Stimulated activated CD4-positive, alpha-beta T cell treated with anti-CD3 and anti-CD28 coated beads, Interleukin-1b, Interleukin-23, amount 100 ng/mL, for 4 hours (primary cell): ENCODE measurements at places on chromosomes 1 and 21.
A peak's percentile ranks its signal among the peaks of the same experiment; 100 is the strongest.

GRCh38 chr1:24705260-24706073 is 39.8 kb upstream of the CLIC4 start:
- DNase-seq = no peak

GRCh38 chr1:95057351-95057750 is 15.4 kb downstream of the ALG14 start:
- no peak for DNase-seq

DNA sequence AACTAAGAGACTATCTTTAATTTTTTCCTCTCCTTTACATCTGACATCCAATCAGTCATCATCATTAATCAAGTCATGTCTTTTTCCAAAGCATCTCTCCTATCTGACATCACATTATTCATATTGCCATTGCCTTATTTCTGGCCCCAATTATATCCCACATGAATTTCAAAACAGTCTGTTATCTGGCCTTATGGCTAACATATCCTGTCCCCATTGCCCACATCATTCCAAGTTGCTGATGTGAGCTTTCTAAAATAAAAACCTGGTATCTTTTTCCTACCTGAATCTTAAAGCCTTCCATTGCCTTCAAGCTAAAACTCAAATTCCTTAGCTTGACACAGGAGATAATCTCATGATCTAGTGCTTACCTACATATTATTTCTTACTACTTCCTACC is 283.9 kb downstream of the LRRC40 start:
- DNase-seq = no peak

DNA sequence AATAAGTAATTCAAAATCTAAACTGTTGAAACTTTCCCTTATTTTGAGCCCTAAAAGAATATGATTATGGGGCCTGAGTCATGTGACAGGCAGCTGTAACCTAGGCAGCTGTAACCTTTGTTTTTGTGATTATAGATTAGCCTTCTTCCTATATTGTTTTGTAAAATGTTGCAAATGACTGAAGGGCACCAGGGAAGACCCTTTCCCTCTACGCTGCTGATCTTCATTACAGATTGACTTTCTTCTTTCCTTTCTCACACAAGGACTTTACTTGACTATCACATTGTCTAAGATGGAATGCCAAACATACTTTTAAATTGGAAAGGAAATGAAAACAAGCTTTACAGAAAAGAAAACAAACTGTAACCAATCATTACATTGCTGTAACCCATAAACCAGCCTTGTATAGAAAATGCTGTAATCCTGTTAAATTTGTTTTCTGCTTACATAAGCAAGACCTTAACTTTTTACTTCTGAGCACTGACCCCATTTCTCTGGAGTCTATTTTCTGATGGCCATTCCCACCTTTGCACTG is 242.2 kb downstream of the RGS7 start:
- no peak for DNase-seq

GRCh38 chr1:83555871-83556270 is 443.1 kb downstream of the TTLL7 start:
- DNase-seq = no peak

DNA sequence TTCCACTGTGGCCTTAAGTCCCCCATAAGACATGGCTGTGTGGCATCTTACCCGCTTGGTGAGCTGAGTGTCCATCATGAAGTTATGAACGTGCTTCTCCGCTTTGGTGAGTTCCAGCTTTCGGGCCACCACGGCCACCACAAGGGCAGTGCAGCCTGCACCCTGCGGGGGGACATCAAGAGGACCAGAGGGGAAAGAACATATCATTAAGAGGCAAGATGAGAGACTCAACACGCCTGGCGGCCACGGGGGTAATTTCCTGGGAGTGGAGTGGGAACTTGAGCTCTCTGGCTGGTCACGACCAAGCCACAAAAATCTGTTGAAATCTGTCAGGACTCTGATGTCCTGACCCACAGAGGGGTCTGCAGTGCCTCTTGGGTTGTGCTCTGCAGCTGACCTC is 117.9 kb upstream of the ADAR start:
- no peak for DNase-seq

DNA sequence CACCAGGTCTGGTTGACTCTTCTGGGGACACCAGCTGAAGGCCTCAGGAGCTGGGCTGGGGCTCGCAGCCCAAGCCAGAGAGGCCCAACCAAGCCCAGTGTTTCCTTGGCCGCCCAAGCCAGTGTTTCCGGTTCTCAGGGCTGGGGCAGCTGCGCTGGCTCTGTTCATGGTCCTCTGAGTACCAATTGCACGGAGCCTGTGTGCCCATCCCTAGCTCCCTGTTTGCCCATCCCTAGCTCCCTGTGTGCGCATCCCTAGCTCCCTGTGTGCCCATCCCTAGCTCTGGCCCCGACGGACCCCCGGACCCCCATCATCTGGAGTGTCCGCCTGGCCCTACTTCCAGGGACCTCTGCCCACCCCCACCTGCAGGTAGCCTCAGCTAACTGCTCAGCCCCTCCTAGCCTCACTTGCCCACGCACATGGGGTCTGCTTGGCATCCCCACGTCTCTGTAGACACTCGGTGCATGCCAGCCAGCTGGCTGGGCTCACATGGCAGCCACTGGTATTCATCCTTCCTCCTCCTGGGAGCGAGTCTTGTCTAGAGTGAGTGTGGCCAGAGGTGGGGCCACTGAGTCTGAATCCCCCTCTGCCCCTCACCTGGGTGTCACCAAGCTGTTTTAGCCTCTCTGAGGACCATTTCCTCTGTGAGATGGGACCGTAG is 64.0 kb downstream of the WNT9A start:
- DNase-seq = no peak

- no peak for DNase-seq
Observed at GRCh38 chr1:76176000-76176399, 101.5 kb downstream of the ST6GALNAC3 start.

DNA sequence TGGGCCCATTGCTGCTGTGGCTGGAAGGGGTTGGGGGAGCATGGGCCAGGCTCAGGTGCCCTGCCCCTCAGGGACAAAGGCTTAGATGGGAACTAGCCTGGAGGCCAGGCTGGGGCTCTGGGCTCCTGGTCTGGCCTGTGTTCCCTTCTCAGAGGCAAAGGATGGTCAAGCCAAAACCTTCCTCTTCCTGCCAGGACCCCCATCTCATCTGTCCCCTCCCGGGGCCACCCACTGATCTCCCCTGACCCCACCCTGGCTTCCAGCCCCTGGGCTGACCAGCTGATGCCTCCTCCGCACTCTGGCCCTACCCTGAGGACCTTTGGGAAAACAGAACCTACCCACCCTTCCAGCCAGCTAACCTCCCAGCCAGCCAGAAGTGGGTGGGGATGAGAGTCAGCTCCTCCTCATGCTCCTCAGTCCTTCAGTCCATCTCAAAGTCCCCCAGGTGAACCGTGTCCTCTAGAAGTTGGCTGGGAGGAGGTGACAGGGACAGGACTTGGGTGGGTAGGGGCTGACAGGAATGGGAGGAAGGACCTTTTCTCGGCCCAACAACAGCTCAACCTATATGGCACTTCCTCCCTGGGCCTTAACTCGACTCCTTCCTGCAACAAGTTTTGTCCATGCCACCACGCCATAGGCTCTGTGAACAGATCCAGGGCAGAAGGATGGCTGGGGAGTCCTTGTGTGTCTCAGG is 7.5 kb downstream of the PEAR1 start:
- no peak for DNase-seq

GRCh38 chr1:181798191-181798926 is 263.2 kb downstream of the ZNF648 start:
- no peak for DNase-seq

DNA sequence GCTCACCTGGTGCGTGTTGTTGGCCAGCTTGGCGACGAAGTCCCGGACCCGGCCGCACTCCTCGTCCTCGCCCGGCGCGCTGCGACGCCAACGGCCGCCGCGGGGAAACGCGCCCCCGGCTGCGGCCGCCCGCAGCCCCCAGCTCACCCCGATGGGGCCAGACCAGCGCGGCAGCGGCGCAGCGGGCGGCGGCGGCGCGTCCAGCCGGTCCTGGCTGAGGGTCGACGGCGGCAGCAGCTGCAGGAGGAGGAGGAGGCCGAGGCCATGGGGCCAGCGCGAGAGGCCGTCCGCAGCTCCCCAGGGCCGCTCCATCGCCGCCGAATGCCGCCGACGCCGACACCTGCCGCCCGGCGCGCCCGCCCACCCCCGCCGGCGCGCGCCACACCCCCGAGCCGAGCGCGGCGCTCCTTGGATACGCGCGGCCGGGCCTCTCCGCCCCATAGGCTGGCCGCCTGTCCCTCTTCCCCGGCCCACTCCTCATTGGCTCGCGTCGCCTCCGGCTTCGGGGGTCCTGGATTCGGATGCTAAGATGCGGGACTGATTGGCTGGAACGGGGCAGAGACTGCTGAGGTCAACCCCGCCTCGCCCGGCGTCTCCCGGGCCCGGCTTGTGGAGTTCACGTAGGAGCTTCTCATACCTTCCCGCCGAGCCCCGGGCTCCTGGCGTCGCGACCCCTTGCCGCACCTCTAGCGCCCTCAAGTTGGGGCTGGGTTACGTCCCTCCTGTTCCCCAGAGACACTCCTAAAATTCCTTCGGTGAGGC is at the start of gene SORT1:
Gene SORT1, minus strand, starts transcription at position 338 of the 762 bp plus-strand sequence. Its CDS starts 26 bp downstream, at position 312.
- DNase-seq = peak; percentile 18

- DNase-seq = peak; percentile 11
Observed at GRCh38 chr1:22177354-22178003, 34.6 kb upstream of the WNT4 start.

DNA sequence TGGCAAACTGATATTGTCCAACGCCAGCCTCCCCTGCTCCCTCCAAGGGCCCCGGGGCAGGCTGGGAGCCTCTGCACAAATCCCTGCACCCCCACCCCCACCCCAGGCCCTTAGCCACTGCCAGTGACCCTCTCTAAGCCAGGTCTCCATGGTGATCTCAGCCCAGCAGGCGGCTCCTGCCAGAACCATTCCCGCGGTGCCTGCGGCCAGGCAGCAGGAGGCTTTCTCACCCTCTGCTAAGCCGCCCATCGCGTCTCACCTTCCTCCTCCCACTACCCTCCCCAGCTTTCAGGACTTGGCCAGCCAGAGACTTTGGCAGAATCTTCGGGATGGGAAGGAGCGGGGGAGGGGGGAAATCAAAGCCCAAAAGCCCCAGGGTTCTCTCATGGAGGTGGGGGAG is 46.8 kb upstream of the WASF2 start:
- DNase-seq = no peak

DNA sequence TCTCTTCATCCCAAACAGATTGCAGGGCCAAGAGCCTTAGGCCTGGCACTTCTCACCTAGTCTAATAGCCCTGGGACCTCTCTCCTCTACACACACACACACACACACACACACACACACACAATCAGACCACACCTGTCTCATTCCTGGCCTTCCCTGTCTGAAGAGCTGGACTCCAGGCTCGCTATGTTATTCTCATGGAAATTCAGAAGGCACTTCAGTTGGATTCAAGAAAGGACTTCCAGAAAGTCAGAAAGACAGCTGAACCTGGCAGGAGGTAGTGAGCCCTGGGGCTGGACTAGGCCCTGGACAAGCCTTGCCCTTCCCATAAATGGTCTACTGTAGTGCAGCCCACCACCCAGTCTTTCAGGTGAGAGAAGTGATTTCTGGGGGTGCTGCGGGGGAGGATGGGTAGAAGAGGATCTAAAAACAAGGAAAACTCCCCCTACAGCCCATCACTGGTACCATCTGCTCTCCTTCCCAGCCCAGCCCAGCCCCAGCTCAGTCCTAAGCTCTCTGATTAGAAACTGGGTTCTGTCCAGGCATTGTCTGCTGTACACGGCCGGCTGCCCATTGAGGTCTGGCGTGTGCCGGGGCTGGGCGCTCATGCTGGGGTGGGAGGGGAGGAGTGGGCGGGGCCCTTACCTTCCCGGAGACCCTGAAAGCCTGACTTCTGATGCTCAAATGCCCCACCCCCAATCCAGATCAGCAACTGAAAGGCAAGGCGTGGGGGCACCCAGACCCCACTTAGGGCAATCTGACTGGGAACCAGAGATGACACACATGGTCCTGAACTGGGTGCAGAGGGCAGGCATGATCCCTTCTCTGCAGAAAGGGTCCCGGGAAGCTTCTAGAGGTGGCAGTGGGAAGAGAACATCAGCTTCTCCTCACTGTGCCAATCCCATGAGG is 2.5 kb downstream of the KIF21B start:
- no peak for DNase-seq

DNA sequence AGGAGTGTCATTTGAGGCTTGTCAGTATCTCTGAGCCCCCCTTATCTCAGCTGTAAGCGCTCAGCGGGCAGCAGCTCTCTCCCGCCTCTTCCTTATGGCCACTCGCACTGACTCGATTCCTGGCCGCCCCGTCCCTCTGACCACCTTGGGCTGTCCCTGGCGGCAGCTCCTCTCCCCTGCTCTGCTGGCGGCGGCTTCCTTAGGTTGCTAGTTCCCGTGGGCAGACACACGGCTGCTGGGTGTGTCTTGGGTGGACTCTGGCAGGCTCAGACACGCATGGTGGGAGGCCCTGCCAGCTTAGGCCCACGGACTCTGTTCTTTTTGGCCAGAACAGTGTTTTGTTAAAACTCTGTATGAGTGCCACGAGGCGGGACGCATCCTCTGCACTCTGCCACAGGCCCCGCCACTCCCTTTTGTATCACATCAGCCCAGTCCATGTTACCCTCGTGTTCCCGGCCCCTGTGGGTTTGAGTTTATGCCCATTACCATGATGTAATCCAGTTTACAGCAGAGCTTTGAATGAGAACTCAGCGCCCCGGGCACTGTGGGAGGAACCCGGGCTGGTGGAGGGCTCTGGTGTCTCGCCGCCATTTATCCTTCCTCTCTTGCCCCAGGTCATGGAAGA is 45.9 kb downstream of the COQ8A start:
- no peak for DNase-seq

- DNase-seq = no peak
Observed at GRCh38 chr21:46000731-46001641, 19.4 kb downstream of the COL6A1 start.

- DNase-seq = no peak
Observed at GRCh38 chr1:40404670-40405462, 31.3 kb downstream of the SMAP2 start.

DNA sequence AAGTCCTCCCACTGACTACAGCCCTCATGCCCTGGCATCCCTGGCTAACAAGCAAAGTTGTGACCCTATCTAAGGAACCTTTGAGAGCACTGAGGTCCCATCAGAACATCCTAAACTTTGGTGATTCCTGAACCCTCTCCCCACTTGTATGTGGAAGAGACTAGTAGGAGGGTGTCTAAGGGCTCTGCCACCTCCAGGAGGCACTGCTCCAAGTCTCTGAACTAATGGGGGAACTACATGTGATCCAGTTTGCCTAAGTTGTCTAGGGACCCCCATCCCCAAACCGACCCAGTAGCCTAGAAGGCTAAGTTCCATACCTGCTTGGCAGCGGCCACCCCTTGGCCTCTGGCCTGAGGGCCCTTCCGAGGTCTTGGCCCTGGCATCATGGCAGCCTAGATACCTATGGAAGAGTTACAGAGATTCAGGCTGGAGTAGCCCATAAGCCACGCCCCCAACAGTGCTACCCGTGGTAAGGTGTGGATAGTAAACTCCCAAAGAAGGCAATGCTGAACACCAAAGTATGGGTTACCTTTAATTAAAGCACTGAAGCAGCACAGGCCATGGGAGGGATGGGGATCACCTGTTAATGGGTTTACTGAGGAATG is 1.7 kb downstream of the CC2D1B start:
- no peak for DNase-seq

- DNase-seq = no peak
Observed at GRCh38 chr1:2472561-2473177, 3.4 kb upstream of the PLCH2 start.
